ENCODE measurements at places on chromosomes 5 and 9.

DNA sequence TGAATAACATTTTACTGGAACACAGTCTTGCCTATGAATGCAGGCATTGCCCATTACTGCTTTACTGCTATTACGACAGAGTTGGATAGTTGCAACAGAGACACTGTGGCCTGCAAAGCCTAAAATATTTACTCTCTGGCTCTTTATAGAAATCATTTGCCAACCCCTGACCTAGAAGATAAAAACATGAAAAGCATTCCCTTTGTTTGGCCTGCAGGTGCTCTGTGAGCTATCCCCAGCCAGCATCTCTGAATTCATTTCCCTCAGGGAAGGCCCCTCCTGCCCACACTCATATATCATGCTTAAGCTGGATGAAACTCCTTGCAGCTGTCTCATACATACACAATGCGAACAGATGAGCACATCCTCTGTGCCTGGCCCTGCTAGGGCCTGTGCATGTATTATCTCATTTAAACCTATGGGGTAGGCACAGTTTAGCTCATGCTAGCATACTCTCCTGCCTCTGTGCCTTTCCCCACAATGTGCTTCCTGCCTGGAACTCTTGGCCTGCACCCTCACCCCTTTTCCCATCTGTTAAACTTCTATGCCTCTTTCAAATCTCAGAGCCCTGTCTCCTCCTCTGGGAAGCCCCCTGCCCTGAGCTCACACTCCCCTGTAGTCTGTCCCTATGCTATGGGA lies 193.1 kb downstream of the PAX5 start:
- no peak for DNase-seq

- DNase-seq, result no peak
Measured at GRCh38 chr9:138038244-138038671, 160.7 kb downstream of the CACNA1B start.

DNA sequence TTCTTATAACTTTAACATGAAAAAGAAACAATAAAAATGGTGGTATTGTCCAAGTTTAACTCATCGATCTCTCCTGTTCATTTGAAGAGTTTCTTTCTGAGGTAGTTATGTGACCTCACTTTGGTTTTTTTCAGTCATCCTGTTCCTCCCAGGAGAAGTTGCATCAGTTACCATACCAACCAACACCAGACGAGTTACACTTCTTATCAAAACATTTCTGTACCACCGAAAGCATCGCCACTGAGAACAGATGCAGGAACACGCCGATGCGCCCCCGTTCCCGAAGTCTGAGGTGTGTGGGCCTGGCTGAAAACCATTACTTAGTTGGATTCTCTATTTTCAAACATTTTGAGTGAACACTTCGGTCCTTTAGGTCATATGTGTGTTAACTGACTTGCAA lies 96.3 kb downstream of the CD180 start:
- DNase-seq, result no peak

DNA sequence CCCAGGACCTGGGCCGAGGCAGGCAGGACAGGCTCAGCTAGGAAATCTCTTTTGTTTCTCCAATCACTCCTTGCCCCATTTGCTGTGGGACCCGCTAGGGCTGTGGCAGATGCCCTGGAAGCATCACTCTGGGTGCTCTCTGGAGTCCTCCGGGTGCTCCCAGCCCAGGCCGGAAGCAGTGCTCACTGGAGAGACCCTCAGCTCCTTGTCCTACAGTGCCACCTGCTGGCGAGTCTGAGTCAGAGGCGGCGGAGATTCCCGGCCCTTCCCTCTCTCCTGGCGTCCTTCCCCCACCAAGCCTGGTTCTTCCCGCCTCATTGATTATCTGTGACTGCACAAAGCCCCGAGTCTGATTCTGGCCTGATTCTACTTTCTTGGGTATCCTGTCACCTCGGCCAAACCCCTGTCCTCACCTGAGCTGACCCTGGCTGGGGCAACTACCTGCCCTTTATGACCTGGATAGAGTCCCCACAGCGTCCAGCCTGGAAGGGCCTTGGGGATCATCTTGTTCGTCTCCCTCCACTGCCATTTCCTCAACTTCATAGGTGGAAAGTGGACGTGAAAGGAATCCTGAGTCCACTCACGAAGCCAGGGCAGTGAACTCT lies 7.3 kb upstream of the BARHL1 start:
- DNase-seq, result no peak

DNA sequence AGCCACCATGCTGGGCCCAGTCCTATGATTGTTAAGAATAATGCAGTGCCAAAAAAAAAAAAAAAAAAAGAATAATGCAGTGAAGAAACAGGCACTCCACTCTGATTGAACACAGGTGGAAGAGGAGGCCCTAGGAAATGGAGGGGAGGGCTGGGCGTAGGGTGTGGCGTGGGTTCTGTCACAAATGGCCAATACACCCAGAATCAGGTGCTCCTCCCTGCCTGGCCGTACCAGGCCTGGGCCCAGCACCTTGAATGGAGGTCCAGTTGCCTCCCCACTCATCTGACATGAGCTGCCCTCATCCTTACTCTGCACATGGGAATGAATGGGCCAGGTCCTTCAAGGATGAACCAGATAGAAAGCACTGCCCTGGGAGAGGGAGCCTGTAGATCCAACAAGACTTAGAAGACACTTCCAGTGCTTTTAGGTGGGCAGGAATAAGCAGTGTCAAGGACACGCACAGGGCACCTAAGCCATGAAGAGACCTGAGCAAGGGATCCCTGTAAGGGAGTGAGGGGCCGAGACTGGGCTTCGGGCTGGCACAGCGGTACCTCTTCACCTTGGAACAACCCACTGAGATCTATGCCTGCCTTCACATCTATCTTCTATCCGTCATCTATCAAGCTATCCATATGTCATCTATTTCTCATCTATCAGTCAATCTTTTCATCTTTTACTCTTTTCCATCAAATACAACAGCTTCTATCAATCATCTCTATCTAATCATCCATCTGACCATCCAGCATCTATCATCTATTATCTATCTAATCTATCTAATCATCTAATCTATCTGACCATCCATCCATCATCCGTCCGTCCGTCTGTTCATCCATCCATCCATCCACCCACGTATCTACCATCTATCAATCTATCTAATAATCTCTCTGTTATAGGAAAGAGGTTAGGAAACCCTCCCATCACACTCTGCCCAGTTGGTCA lies 15.9 kb downstream of the NINJ1 start:
- no peak for DNase-seq

Data from GOT3 (cell line).